Activated CD8-positive, alpha-beta memory T cell treated with anti-CD3 and anti-CD28 coated beads, Interleukin-2, amount 10 ng/mL, durations not matched to agents 7 days and 5 days (primary cell): ENCODE measurements at places on chromosomes 1 and 21. TPM values are rescaled to one million over a fixed set of nuclear protein-coding genes. Genes with fewer than 3 reads are reported as not detected.

Gene PHTF1
- total RNA-seq: 27.8 TPM

Gene OR2L3
- total RNA-seq: not detected

Gene LENEP
- total RNA-seq: 1.2 TPM

Gene TMPRSS2
- total RNA-seq: not detected

Gene CD53
- 439 TPM for total RNA-seq

Gene TMEM269
- total RNA-seq: 0.12 TPM

Gene HSD3B1
- total RNA-seq: not detected

Gene FAM72A
- total RNA-seq: 37.4 TPM

- DNase-seq: no peak
These were observed 34.2 kb downstream of the GJA5 start for GRCh38 chr1:147726168-147726567.

DNA sequence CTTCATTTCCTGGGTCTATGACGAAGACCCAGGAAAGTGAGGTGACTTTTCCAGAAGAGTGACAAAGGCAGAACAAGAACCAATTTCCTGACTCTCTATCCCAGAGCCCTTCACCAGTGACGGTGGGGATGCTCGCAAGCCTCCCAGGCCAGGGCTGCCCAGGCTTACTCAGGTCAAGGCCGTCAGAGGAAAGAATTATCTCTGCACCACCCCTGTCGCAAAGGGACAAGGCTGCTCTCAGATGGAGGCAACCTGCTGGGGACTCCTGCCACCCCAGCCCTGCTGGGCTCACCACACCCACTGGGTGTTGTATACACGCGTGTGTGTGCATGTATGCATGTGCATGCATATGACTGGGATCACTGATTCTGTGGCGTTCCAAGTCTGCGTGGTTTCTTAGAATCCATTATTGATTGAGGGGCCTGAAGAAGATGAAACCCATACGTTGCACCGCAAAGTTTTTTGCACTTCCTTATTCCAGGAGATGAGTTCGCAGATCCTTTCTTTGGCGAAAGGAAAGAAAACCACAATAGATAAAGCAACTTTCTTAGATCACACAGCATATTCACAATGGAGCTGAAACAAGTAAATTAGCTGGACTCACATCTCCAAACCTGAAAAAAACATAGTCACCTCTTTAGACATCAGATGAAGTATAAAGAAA lies 255.8 kb downstream of the RHOU start:
- no peak for DNase-seq

GRCh38 chr1:113042285-113043143 lies 30.5 kb upstream of the LRIG2 start:
- peak; percentile 56 for DNase-seq

DNA sequence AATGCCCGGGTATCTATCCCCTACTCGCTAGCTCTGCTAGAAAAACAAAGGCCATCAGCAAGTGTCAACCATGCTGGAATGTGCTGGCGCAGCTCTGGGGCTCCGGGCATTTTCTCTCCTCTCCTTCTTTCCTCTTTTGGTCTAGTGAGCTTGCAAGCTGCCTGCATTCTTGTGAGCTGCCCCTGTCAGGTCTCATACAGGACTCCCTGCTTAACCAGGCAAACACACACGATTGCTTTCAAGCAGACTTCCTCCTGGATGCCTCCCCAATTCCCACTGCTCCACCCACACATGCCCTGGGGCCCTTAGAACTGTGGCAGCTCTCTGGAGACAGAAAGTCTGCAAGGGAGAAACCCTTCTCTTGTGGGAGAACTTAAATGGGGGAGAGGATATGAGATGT lies 35.7 kb upstream of the SUCO start:
- DNase-seq: no peak

GRCh38 chr1:7594002-7594713 lies 176.9 kb upstream of the VAMP3 start:
- no peak for DNase-seq

DNA sequence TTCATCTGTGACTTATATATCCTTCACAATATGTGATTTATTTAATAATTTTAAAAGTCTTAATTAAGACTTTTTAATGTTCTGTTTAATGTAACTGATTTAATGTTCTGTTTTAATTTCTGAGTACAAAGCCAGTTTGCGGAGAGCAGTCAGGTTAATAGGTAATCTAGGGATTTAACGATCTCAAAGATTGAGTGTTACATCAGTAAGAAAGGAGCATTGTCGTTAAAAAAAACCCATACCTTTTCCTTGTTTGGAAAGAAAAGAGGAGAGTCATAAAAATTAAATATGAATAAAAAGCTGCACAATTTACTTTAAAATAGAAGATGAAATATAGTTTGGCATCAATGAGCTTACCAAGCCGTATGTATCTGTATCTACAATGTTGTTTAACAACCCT lies 621.4 kb downstream of the KIF26B start:
- DNase-seq: no peak

DNA sequence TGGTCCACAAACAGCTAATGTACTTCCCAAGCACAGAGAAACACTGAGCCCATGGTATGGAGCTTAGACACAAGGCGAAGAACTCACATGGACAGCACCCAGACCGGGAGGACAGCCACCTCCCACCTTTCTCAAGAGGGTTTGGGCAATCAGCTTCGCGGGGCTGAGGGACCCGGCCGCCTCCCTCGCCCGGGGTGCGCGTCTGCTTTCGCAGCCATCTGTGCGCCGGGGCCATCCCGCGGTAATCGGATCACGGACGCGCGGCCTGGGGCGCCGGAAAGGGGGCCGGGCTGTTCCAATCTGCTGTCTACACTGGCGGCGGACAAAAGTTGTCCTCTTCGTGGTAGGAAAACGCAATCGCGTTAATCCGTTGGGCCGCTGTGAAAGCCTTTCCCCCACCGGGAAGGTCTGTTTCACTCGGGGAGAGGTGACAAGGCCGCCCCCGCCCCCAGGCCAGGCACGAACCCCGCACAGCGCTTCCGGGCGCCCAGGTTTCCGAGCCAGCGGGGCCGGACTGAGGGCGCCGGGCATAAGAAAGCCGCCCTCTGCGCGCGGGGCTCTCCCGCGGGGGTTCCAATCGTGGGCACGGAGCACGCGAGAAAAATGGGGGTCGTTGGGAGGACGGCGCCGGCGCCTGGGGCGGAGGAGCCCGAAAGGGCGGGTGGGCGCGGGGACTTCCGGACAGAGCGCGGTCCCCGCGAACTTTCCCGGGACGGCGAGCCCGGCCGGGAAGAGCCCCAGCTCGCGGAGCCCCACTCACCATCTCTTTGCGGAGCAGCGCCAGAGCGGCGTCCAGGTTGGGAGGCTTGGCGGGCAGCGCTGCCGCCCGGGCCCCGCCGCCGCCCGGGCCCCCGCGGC lies 664 bp downstream of the FAM89A start:
- peak; percentile 51 for DNase-seq

DNA sequence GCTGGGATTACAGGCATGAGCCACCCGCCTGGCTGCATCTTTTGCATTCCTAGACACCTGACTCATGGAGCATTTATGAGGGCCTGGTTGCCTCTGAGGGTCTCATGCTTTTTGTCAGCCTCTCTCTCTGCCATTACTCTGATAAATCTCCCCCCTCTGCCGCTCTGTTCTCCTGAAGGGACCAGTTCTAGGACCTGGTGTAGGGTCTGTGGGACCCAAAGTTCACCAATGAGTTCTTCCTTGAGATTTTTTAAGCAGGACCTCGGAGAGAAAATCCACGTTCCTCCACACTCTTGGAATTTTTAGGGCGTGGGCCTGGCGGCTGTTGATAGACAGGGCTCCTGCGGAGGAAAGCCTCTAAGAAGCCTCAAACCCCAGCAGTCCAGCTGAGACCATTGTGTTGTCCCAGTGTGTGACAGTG lies 91.9 kb upstream of the ERRFI1 start:
- no peak for DNase-seq

DNA sequence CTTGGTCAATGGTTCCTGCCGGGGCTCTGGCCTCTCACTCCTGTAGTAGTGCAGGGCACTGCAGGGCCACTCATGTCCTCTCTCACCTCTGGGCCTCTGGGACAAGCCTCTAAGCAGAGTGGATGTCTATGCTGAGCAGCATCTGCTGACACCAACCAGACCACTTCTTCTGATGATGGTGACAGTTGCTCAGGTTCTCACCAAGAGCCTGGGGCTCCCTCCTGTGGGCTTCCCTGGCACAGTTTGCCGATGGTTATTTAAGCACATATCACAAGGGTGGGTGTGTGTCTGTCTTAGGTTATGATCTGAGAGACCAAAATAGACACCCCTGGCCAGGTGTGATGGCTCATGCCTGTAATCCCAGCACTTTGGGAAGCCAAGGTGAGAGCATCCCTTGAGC lies 17.4 kb upstream of the GPR137B start:
- no peak for DNase-seq

DNA sequence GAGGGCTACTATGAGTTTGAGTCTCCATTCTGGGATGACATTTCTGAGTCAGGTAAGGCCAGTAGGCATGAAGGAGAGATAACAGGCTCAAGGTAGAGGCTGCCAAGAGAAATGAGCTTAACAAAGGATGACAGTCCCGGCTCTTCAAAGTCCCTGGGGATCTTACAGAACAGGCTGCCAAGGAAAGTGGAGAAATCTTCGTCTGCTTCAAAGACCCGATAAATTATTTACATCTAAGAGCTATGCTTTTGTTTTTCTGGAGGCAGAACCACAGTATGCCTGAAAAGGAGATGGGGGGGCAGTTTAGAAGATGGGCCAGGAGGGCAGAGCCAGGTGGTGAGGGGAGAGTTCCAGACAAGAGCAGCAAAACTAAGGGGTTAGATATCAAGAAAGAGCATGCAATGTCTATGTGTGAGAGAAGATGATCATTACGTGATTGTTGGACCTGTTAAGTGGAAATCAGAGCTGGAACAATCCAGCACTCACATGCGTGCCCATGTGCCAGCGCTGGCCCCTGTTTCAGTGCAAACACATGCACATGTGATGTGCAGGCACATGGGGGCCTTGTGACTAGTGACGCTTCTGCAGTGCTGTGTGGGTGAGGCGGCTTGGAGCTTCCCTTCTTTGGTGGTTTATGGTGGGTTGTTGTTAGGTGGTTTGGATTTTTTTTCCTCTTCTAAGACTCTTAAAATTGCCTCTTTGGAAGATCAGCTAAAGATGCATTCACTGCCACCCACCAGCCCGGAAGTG lies 25.7 kb downstream of the CAMK1G start:
- DNase-seq: no peak

GRCh38 chr1:205811660-205812059 lies 1.3 kb downstream of the SLC41A1 start:
- DNase-seq: no peak

DNA sequence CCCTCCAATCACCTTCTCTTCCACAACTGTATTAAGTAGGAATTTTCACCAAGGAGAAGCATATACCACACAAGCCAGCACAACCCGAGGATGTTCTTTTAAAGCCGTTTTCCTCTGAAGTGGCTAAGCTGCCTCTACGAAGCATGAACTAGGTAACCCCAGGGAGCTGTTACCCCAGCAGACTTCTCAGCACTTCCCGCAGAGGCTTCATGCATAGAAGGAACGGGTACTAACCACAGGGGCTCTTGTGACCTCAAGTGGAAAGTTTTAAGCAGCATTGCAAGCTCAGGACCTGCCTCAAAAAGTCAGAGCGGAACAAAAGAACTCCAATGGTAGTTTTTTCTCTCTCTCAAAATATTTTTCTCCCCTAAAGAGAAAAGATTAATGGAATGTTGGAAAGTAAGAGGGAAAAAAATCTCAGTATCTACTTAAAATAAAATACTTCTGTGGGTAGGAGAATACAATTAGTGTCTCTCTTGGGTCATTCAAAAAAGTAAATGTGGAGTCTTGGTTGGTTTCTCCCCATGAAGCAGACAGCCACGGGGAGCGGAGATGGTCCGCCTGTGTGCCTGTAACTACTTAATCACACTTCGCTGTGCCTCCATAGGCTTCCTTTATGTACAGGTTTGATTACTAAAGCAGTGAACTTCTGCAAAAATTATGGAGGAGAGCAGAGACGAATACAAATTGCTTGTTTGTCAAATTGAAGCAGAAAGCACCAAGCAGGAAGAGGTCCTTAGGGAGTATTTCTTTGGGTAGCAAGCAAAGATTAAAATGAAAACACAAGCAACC lies 40.9 kb downstream of the STX6 start:
- DNase-seq: peak; percentile 75

DNA sequence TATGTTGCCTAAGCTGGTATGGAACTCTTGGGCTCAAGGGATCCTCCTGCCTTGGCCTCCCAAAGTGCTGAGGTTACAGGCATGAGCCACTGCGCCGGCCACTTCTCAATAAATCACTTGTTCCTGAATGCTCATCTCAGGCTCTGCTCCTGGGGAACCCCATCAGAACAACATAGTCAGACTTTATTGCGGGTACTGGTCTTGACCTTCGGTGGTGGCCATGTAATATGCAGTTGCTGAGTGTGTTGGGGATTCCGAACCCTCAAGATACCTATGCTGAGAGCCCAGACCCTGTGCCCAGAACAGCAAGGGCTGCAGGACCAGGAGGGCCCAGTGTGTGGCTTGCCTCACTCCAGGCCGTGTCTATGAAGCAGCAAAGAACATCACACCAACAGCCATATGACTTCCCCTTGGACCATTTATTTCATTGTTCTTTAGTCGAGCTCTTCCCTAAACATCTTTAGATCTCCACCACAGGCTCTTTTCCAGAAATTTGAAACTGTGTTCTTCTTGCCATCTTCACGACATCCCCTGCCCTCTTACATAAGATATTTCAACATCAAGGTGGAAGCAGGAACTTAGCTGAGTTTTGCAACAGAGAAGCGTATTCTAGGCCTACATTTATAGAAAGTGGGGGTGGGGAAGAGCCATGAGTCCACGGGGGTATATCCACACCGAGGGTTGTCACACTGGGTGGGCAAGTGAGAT lies 12.7 kb upstream of the SDHB start:
- no peak for DNase-seq

DNA sequence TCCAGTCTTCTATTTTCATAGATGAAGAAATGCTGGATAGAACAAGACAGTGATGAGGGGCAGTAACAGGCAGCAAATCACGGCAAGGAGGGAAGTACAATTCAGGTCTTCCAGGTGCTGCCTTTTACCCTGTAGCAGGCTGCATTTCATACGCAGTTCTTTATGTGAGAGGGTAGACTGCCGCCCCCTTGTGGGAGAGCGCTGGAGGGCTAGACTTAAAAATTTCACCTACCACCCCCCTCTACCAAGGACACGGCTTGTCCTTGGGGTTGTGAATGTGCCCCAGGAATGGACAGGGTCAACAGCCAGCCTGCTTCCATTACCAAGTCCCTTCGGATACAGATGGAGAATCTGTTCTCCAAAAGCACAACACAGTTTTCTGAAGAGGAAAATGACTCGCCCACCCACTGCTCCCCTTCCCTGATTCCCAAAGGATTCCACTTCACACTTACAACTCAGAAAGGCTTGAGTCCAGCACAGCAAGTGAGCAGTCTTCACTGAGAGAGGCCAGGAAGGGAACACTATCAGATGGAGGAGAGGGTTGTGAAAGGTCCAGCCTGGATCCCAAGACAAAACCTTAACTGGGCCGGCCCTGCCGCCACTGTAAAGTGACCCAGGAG lies 7.4 kb downstream of the WDR77 start:
- DNase-seq: peak; percentile 72

DNA sequence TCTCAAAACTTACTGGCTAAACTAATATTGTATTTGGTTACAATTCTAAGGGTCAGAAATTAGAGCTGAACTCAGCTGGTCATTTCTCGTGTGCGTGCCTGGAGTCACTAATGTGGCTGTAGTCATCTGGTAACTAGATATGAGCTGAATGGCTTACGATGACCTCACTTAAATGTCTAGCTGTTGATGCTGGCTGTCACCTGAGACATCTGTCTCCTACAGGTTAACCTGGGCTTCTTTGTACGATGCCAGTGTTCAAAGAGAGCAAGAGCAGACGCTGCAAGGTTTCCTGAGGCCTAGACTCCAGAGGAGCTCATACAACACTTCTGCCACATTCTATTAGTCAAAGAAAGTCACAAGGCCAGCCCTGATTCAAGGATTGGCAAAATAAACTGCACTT lies 17.1 kb upstream of the ALG6 start:
- no peak for DNase-seq
